ENCODE measurements at places on chromosomes 12 and 14. TPM values are rescaled to one million over a fixed set of nuclear protein-coding genes. Genes with fewer than 3 reads are reported as not detected.

Gene PLEKHG7
- not detected for total RNA-seq

Gene NYNRIN
- 16.4 TPM for total RNA-seq

Gene WNT1
- not detected for total RNA-seq

Gene OR11H6
- total RNA-seq: not detected

Gene TAS2R19
- total RNA-seq: 0.65 TPM

Gene NKX2-1
- 9.1 TPM for total RNA-seq

Gene CEP128
- 4.9 TPM for total RNA-seq

Gene TAS2R10
- 0.14 TPM for total RNA-seq
